ENCODE measurements at places on chromosomes 1 and 21.

DNA sequence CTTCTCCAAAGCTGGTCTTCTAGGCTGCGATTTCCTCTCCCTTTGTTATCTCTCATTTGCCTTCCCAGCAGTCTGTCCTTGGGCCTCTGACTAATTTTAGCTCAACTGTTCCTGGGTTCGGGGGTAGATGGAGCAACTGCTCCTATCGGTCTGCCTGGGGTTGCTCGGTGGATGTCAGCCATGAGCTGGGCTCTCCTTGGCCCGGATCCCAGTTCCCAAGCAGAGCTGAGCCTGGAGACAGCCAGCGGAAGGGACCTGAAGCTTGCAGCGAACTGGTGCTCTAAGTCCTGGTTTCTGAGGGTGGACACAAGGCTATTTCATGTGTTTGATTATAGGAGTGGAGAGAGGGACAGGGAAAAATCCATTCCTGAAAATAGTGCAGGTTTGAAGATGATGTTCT is 423.0 kb downstream of the RPS6KC1 start:
- DNase-seq, result no peak

GRCh38 chr1:165629151-165629550 is 1.9 kb upstream of the MGST3 start:
- DNase-seq, result no peak

- DNase-seq, result no peak
These were observed 345 bp upstream of the ALDH9A1 start for GRCh38 chr1:165698761-165699052.

GRCh38 chr1:151371370-151372057 is 991 bp downstream of the SELENBP1 start:
- peak; percentile 8 for DNase-seq

DNA sequence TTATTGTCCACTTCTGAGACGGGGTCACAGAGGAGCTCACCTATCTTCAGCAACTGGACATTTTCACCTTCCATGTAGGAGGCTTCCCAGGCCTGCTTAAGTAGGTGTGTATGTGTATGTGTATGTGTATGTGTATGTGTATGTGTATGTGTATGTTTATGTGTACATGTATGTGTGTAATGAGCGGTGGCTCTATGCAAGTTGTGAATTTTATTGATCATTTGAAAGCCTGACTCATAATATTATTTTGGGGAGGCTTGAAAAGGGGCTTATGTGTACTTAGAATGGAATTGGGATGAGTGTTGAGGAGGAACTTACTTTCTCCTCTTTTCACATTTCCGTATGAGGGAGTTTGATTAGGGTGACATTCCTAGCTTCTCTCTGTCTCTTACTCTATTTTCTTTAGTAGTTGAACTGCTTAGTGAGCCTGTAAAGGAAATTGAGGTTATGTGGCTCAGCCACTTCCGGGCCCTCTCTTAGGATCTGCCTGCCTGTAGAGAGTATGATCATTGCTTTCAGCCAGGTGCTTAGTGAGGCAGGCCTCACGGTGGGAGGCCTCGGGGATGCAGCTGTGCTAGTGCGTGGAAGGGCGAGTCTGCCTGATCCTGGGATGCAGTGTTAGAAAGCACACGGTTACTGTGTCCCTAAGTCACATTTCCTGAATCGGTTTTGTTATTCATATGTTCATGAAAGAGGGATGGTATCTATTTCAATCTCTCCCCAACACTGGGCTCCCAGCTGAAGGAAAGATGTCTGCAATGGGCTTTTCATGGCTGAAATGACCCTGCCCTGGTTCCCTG is 61.0 kb downstream of the IER5 start:
- no peak for DNase-seq

DNA sequence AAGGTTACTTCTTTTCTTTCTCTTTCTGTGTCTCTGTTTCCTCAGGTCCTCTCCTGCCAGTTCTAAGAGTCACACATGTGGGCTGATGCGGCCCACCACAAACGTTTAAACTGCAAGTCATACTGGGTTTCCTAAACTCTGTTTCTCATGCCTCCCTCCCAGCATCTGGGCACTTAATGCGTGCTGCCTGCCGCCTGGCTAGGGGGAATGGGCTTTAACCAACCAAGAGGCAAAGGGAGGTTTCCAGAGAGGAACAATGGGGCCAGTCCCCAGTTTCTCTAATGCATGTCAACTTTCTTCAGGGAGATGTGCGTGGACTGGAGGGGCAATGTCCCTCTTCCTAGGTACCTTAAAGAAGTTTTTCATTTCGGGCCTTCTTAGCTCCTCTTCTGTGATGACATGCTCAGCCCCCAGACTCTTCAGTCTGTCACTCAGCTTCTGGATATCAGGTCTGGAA is 19.9 kb upstream of the SRSF4 start:
- DNase-seq, result no peak

DNA sequence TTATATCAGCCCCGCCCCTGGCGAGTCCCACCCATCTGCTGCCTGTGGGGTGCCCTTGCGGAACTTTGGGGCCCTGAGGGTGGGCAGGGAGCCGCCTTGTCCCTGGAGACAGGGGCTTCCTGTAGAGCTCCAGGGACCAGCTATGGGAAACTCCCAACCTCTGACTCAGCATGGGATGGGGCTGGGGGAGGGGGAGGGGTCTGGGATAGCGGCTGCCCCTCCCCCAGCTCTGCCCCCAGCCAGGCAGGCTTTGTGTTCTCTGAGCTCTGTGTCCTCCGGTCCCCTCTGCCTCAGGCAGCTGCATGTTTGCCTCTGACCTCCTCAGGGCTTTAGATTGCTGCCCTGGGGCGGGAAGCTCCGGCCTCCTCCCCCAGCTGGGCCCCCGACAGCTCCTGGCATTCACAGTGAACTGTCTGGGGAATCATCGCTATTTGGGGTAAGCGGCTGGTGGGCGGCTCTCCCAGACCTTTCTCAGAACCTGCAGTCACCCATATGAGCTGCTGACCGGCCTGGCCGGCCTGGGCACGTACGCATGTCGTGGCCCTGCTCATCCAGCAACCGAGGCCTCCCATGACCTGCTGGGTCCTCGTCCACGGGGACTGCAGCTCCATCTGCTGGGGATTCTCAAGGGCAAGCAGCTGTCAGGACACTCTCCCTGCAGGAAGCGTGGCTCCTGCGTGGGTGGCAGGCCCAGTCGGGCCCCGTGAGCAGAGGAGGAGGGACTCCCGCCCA is 17.1 kb downstream of the ARHGEF16 start:
- peak; percentile 45 for DNase-seq

DNA sequence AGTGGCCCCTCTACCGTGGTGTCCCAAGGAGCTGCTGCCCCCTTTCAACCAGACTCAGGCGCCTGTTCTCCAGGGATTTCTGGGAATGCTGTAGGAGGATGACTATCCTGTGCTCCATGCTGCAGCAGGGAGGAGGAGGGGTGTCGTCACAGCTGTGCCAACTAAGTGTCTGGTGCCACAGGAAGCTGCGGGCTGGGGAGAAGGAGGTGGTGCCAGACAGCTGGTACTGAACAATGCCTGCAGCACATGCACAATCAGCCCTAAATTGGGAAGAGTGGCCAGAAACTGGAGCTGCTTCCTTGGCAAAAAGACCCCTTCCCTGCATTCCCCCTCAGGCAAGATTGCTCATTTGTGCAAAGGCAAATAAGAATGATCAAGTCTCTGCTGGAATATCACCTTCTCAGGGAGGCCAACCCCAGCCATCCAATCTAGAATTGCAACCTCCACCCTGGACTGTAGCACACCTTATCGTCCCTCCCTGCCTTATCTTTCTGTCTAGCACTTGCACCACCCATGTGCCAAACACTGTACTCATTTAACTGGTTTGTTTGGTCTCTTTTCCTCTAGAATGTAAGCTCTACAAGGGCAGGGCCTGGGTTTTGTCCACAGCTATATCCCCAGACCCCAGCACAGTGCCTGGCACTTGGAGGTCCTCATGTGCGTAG is 33.3 kb downstream of the LAMB3 start:
- DNase-seq, result peak; percentile 30

Measured in ELR (cell line).